Osteocyte (in vitro differentiated cells): ENCODE measurements at places on chromosomes 2 and 18. TPM values are rescaled to one million over a fixed set of nuclear protein-coding genes. Genes with fewer than 3 reads are reported as not detected.

The CRYGC gene
- not detected in 2 replicates for total RNA-seq

GRCh38 chr2:15560140-15560987, 770 bp downstream of the NBAS start:
- DNase-seq: no peak

The UGT1A3 gene
- total RNA-seq: not detected in 2 replicates

The RASGRP3 gene
- total RNA-seq: 2.1 and 3.3 TPM in 2 replicates

DNA sequence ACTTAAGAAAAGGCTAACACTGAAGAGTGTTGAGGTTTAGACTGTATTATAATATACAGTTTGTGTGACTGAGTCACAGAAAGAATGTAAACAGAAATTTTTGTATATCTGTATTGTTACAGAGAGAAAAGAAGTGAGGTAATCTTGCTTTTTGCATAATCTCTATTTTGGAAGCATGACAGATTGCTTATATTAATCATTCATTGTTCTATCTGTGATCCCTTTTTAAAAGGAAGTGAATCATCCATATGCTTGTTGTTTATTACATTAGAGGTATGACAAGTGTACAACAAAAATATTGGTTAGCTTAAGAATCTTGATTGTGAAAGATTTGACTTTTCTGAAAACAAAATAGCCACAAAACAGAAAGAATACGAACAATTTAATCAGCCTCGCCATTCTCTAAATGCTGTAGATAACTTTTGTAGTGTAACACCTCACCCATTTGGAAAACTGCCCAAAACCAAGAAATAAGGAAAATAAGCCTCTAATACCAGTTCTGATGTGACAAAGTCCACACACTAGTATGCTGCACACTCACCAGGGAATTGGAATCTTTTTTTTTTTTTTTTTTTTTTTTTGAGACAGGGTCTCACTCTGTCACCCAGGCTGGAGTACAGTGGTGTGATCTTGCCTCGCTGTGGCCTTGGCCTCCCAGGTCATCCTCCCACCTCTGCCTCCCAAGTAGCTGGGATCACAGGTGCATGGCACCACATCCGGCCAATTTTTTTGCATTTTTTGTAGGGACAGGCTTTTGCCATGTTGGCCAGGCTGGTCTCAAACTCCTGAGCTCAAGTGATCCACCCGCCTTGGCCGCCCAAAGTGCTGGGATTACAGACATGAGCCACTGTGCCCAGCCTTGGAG, 91.5 kb upstream of the LPIN2 start:
- DNase-seq: no peak

DNA sequence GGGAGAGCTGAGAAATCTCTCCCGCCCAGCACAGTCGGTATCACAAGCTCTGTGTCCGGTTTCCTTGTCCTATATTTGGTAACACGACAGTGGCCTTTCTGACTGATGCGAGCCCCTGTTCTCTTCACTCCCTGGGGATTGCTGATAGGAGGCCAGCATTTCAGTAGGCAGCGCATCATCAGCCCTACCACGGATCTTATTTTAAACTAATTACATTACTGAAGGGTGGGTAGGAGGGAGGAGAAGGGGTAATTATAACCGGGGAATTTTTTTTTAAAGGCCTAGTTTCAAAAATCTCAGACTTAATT, 125.6 kb upstream of the LGALSL start:
- no peak for DNase-seq

GRCh38 chr2:6864923-6865345, 773 bp downstream of the CMPK2 start:
- DNase-seq: no peak

The COL3A1 gene
- total RNA-seq: 7,546 and 8,171 TPM in 2 replicates

GRCh38 chr2:201275069-201275468, 14.7 kb downstream of the CASP8 start:
- no peak for DNase-seq

GRCh38 chr2:180655842-180656454, 324.5 kb upstream of the UBE2E3 start:
- no peak for DNase-seq

DNA sequence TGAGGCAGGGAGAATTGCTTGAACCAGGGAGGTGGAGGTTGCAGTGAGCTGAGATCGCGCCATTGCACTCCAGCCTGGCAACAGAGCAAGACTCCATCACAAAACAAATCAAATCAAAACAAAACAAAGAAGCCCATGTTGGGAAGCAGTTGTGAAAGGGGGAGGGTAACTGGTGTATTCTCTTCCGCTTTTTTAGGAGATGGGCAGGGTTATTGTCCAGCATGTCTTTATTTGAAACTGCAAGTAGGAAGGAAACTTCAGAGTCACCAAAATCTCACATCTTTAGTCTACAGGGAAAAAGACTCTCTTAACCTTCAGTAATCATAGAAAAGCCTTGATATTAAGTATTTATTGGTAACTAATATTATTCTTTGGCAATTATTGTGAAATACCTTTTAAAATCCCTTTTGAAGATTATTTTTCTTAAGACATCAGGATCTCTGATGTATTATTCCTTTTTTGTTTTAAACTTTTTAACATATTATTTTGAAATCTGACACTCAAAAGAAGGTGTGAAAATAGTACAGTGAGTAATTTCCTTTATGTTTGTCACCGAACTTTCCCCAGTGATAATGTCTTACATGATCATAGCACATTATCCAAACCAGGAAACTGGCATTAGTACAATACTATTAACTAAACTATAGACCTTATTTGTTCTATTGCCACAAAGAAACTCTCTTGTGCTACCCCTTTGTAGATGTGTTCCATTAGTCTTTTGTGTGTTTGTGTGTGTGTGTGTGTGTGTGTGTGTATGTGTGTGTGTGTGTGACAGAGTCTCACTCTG, 84.3 kb upstream of the LTBP1 start:
- no peak for DNase-seq

DNA sequence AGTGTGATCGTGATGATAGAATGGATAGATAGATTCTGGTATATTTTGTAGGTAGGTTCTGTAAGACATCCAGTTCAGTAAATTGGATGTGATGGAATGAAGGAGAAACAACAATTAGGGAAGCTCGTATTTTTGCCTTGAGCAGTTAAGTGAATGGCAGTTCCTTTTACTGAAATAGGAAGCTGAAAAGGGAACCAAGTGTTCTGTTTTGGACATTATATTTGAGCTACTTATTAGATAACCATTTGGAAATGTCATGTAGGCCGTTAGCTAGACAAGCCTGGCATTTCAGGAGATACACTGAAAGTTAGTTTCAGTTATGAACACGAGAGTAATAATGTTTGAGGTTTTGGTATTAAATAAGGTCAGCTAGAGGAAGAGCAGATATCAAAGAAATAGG, 41.5 kb downstream of the MARCHF7 start:
- DNase-seq: no peak

DNA sequence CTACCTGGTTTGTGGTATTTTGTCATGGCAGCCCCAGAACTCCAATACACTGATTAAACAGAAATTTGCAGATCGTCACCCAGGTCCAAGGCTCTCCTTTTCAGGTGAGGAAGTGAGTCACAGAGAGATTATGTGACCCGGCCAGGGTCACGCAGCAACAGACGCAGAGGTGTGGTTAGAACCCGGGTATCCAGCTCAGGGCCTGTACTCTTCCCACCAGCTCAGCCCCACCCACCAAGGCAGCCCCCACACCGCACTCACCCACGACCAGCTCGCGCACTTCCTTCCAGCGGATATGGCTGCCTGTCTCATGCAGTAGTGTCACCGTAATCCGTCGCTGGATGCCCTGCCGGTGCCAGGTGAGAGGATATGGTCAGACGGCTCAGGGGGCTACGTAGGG, 48.1 kb downstream of the AQP12A start:
- no peak for DNase-seq

DNA sequence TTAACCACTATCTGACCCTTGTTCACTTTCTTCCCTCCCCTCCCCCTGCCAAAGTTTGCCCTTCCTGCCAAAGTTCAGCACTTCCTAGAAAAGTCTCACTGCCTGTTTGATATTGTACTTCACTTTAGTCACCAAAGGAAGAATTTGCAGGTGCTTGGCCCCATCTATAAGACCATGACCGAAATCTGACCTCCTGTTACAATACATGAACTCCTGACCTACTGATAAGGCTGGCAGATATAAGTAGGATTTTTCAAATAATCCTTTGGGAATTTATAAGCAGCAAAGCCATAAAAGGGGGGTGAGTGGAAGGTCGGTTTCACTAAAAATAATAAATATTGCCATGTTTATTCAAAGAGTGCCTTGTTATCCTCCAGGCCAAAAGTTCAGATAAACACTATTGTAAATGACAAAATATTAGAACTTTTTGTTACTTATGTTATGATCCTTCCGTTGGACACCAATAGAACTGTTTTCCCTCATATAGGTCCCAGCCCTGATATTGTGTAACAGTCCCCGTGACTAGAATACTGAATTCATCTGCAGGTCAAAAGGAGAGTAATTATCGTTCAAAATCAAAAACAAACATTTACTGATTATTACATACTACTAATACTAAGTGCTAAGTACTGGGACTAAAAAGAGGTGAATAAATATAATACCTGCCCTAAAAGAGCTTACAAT, 277.6 kb downstream of the EXOC6B start:
- no peak for DNase-seq
